ENCODE measurements at places on chromosomes 2 and 18.

DNA sequence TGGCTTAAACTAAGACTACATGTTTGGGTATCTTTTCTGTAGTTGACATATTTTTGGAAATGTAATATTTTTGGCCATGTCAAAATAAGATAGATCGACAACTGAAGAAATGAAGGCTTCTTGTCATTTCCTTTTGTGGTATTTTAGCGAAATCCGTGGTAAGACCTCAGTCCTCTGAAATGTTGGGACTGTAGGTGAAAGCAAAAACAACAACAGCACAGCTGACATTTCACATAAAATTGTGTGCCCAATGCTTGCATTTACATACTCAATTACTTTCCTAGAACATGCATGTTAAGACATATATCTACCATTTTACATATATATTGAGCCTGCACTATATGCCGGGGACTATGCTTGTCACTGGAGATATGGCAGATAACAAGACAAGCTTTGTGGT, 50.2 kb downstream of the SPP2 start:
- no peak for DNase-seq

GRCh38 chr18:427005-427404, 73.5 kb downstream of the COLEC12 start:
- no peak for DNase-seq

DNA sequence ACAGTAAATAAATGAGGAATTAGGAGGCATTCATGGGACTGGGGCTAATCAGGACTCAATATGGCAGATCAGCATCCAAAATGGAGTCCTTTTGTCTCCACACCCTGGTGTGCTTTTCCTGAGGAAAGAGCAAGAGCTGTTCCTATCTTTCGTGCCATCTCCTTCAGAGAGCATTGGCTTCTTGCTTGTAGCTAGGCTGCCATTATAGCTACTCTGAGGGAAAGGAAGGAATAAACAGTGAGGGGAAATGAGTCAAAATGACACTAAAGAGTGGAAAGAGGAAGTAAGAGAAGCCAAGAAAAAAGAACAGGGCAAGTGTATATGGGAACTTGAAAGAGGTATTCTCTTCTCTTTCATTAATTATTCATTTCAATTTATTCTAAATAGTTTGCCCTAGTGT, 8.4 kb upstream of the NMI start:
- peak; percentile 36 for DNase-seq

DNA sequence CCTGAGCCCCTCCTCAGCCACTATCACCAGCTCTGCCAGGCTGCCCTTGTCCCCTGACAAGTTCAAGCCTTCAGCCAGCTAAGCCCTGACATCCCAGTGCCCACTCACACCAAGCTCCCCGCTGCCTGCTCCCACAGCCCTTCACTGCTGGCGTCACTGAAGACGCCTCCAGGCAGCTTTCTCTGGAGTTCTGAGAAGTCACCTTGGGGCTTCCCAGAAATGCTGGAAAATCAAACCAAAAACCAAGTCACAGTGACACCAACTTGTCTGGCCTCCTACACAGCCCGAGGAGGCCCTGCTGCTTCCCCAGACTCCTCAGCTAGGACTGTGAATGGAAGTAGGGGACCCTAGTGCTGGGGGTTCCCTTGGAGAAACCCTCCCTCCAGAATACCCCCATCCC, 2.2 kb upstream of the TNS1 start:
- no peak for DNase-seq

DNA sequence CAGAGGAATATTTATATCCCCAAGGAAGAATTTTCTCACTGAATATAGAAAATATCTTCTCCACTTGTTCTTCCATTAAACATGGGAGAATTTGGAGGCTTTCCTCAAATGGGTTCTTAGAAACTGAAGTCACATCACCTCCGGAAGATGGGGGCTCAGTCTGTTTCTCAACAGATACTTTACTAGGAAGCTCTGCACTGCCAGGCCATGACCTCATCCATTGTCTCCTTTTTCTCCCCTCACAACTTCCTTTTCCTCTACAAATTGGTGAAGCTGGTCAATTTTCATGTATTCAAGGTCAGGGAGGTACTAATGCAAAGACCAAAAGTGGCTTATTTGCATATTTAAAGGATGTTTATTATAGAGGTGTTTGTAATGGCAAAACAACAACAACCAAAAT, 173.1 kb downstream of the RNF152 start:
- no peak for DNase-seq

GRCh38 chr18:10400534-10401307, 53.7 kb upstream of the APCDD1 start:
- DNase-seq: no peak

GRCh38 chr2:17658251-17658843, 95.3 kb downstream of the SMC6 start:
- no peak for DNase-seq

DNA sequence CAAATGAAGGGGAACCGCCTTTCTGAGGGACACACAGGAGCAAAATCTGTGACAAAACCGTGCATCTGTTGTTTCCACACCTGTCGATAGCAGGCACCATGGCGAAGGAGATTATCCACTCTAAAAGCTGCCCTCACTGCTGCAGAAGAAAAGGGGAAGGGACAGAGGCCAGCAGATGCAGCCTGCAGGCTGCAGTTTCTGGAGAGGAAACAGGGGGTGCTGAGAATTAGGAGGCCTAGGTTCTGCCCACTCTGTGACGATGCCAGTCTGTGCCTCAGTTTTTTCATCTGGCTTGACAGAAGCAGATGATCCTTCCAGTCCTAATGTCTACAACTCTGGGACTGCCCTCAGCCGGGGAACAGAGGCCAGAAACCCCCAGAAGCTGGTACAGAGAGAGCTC, 17.7 kb downstream of the PAX8 start:
- no peak for DNase-seq

- DNase-seq: peak; percentile 83
Measured at GRCh38 chr2:39141334-39142271, 20.8 kb upstream of the SOS1 start.

GRCh38 chr2:136067459-136067858, 50.5 kb downstream of the CXCR4 start:
- no peak for DNase-seq

DNA sequence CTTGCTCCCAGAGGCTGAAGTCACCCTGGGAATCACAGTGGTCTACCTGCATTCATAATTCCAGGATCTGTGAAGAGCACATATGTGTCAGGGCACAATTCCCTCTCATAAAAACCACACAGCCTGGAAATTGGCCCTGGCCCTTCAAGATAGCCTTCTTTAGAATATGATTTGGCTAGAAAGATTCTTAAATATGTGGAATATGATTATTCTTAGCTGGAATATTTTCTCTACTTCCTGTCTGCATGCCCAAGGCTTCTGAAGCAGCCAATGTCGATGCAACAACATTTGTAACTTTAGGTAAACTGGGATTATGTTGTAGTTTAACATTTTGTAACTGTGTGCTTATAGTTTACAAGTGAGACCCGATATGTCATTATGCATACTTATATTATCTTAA, 24.2 kb downstream of the ICOS start:
- DNase-seq: no peak

DNA sequence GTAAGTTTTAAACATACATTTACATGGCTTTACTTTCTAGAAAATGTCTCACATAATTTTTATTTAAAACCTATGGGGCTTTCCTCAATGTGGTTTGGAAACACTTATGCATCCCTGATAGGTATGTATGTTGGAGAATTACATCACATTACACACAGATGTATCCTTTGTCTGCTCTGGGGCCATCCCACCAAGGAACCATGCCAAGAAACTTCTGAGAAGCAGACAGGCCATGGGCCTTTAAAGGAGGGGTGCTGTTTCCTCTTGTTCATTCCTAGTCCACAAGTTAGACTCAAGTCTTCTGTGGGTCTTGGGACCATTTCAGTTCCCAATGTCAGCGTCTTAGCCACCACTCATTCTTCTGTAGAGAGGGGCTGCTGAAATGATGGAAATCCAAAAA, 162.0 kb upstream of the SETBP1 start:
- DNase-seq: no peak

DNA sequence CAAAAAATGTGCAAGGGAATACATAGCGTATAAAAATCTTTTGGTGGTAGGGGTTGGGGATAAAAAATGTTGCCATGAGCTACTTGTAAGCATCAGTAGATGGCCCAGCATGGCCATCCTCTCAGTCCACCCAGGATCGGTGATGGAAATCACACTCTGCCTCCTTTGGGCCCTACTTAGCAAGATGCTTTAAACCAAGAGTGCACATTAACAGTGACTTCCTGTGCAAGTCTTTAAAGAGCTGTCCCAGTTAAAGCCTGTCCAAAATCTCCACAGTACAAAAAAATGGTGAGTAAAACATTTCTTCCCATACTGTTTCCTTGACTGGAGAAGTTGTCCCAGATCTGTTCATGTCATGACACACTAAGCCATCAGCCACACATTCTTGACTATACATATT, 18.0 kb downstream of the ANKRD44 start:
- peak; percentile 64 for DNase-seq

DNA sequence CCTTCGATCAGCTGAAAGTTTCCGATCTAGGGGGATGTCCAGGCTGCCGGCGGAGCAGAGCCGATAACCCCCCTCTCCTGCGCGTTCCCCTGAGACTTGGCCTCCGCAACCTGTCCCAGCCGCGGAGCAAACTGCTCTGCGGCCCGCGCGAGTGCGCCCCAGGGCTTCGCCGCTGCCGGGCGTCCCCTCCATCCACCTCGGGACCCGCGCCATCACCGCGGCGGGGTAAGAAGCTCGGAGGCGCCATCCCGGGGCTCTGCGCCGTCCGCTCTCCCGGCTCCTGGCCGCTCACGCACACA, 990 bp upstream of the GDF7 start:
- DNase-seq: no peak

GRCh38 chr2:15152382-15152781, 408.8 kb downstream of the NBAS start:
- no peak for DNase-seq

DNA sequence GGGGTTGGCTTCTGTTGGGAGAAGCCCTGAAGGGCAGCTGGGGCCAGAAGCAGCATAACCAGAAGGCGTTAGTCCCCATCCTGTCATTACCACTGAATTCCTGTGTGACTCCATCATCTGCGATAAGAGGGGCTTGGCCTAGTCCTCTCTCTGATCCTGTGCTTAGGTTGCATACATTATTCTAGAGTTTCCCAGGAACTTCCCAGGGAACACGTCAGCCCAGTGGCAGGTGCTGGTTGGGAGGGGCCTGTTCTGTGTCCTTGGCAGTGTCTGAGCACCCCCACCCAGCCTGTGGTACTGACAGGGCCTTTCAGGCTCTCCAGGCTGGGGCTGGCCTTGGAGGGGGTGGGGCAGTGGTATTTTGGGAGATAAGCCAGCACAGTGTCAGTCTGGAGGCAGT, 4.5 kb upstream of the TOGARAM2 start:
- no peak for DNase-seq

DNA sequence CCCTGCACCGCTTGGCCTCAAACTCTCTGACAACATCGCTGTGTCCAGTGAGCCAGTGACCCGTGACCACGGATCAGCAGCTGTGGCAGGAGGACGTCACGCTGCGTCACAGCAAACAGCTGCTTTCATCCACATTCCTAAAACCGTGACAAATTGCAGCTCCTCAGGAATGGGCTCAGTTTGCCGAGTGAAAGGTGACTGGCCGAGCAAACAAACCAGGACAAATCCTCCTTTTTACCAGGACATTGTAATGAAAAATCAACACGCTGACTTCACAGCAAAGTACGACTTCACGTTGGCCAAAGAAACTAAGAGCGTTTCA, 57.6 kb downstream of the PXDN start:
- no peak for DNase-seq

DNA sequence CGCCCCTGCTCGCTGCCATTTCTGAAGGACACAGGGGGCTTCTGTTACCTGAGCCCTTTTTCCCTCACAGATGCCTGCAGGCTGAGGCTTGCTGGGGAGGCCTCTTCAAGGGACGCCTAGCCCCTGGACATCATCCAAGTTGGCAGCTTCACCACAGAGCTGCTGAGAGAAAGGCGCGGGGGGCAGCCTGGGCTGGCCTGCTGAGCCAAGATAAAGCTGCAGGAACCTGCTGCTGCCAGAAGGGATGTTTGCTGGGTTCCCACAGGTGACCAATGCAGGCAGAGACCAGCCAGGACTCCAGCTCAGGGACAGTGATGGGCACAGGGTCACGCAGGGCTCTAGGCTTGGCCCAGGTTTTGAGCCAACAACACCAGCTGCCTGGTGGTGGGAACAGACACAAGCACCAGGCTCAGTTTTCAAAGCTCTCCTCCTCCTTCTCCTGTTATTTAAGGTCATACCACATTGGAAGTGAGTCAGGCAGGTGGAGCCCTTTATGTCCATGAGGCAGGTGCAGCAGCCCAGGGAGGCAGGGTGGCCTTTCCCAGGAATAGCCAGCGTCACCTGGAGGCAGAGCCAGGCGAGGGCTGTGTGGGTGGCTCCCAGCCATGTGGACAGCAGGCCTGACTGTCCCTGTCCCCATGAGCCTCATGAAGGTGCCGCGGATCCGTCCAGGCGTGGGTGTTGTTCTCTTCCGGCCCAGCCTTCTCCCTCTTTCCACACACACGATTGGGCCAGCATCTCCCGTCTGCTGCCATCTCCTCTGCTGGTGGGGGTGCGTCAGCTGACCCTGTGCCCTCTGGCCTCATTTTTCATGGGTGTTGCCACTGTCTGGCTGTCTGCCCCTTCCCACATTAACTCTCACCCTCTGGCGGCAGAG, 515.5 kb upstream of the MYT1L start:
- DNase-seq: no peak

DNA sequence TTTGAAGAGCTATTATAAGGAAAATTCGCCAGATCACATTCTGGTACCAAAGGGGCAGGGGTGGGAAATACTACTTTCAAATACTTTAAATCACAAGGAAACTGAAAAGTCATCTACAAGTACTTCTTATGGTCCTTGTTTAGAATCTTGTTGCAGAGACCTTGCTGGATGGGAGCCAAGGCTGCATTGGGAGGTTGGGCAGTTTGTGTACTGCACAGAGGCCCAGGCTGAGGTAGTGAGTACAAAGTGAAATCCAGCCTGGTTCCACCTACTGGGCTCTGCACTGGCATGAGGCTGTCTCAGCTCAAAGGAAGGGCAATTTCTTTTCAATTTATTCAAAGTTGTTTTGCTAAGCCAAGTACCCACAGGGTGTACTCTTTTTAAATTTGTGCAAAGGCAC, 140.3 kb upstream of the DLX2 start:
- no peak for DNase-seq

DNA sequence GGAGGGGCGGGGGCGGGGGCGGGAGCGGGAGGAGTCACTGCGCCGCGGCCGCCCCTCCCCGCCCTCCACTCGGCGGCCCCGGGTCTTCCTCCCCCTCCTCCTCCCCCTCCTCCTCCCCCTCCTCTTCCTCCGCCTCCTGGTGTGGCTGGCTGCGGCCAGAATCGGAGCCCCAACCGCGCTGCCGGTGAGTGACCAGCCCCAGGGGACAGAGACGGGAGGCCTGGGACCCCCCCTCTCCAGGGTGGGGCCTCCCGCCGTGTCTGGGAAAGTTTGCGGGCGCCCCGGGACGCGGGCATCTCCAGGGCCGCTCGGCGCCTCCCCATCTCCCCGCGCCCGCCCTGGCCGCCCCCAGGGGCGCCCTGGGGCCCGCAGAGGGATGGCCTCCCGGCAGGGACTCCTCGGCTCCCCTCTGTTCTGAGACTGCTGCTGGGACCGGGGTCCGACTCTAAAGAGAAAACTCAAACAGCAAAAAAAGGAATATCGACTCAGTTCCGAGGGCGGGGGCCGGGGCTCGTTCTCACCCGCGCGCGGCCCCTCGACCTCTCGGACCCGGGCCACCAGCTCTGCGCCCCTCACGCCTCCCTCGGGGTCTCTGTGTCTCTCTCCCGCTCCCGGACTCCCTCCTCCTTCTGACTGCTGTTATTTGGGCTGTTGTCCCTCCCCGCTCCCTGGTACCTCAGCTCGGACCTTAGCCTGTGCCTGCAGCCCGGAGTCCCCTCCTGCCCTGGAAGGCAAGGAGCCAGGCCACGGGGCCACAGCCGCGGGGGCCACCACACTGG, at the start of gene STON1:
Gene STON1, plus strand, starts transcription at position 122 of the 779 bp plus-strand sequence. CDS start 50,480 bp downstream, outside the sequence.
- no peak for DNase-seq

Measured in OCI-LY7 (cell line).